ENCODE measurements at places on chromosomes 12 and 14. TPM values are rescaled to one million over a fixed set of nuclear protein-coding genes. Genes with fewer than 3 reads are reported as not detected.

The ADGRD1 gene
- total RNA-seq = 0.57 TPM

The CLEC4C gene
- total RNA-seq = not detected

The CHGA gene
- total RNA-seq = not detected

The OVCH1 gene
- not detected for total RNA-seq

The SLC10A1 gene
- not detected for total RNA-seq

The SLCO1B3 gene
- not detected for total RNA-seq

The GPR68 gene
- 7.2 TPM for total RNA-seq

The IL26 gene
- 0.50 TPM for total RNA-seq

The METTL17 gene
- 106 TPM for total RNA-seq

The KRT2 gene
- total RNA-seq = not detected

The INHBC gene
- total RNA-seq = not detected

The TTC8 gene
- 7.1 TPM for total RNA-seq

The ACSM4 gene
- not detected for total RNA-seq

The SLCO1B1 gene
- not detected for total RNA-seq

The FITM1 gene
- 0.31 TPM for total RNA-seq

The GPR137C gene
- 0.55 TPM for total RNA-seq

The CCDC88C gene
- total RNA-seq = 66.0 TPM

The C3AR1 gene
- total RNA-seq = 0.80 TPM

The DLK1 gene
- not detected for total RNA-seq

The LRRK2 gene
- 0.13 TPM for total RNA-seq

The GLT1D1 gene
- 0.48 TPM for total RNA-seq

The HOXC6 gene
- total RNA-seq = not detected

The TMEM30B gene
- total RNA-seq = 1.4 TPM

The APOF gene
- total RNA-seq = not detected

The KLRB1 gene
- total RNA-seq = 3.6 TPM

The FAM181A gene
- not detected for total RNA-seq

The LRP1-AS gene
- not detected for total RNA-seq

The AVPR1A gene
- total RNA-seq = not detected

The ADSS1 gene
- 1.7 TPM for total RNA-seq

The STXBP6 gene
- total RNA-seq = 0.34 TPM

The PRR4 gene
- 0.80 TPM for total RNA-seq

The SLC39A2 gene
- total RNA-seq = not detected

The ADIPOR2 gene
- 68.8 TPM for total RNA-seq

The PRR13 gene
- total RNA-seq = 244 TPM

The SLC25A47 gene
- not detected for total RNA-seq

The GLIPR1 gene
- total RNA-seq = 20.8 TPM

The AQP5 gene
- not detected for total RNA-seq

The PNMA1 gene
- total RNA-seq = 44.7 TPM

The SARNP gene
- total RNA-seq = 94.3 TPM

The FLRT2 gene
- not detected for total RNA-seq

The IGF1 gene
- total RNA-seq = 0.78 TPM

The KRT71 gene
- not detected for total RNA-seq

The TAS2R19 gene
- total RNA-seq = 1.1 TPM

The KRT79 gene
- 0.44 TPM for total RNA-seq

The CTSG gene
- total RNA-seq = not detected

The RHOJ gene
- total RNA-seq = not detected

The TMEM121 gene
- 16.4 TPM for total RNA-seq

All from activated CD8-positive, alpha-beta memory T cell treated with anti-CD3 and anti-CD28 coated beads for 36 hours (primary cell).